ENCODE measurements at places on chromosomes 3 and 15.

- no peak for DNase-seq
These were observed 33.0 kb upstream of the LINGO1 start for GRCh38 chr15:77665530-77666295.

DNA sequence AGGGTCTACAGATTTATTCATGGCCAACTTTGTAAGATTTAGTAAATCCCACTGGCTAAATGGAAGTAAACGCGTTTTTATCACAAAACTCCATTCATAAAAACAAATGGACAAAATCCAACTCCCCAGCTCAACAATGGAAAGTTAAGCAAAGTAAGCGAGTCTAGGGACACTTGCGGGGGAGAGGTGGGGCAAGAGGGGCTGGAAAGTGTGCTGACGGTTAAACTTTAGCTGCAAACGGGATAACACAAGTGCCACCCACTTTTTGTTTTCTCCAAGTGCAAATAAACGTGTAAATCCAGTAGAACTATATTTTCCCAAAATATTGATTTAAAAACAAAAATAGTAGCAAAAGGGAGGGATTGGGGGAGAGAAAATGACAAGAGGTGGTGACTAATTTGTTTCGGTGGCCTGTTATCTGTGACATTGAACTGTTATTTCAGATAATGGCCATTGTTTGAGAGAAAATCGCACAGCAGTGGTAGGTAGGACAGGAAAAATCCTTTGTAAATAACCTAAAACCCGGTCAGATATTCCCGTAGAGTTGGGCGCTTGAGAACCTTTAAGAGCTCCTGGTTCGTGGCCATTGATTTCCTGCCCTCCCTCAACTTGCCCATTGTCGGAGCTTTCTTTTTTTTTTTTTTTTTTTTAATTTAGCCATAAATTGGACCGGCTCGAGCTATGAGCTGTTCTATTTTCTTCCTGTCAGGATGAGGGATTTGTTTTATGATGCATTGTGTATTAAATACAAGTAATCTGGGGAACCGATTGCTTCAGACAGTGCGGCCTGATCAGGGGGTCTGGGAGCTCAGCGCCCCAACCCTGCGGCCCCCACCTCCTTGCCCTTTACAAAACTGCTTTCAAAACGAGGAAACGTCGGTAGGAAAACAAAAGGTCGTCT lies 514.8 kb downstream of the MECOM start:
- DNase-seq: no peak

GRCh38 chr15:70856177-70856883 lies 2.4 kb upstream of the LARP6 start:
- DNase-seq: no peak

DNA sequence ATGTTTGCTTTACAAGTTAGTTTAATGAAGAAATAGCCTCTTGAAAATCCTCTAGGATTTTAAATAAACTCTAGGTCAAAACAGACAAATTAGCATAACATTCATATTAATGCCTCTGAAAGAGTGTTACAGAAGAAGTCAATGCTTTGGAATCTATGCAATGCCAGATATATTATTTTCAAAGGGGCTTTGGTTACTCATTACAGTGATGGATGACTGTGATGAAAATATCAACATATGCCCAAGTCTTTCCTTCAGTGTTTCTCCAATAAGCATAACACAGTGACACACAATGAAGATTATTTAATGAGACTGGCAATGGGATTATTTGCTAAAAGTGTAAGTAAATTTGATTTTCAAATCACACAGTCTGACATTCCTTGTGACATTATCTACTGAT lies 1247.2 kb downstream of the ROBO2 start:
- no peak for DNase-seq

DNA sequence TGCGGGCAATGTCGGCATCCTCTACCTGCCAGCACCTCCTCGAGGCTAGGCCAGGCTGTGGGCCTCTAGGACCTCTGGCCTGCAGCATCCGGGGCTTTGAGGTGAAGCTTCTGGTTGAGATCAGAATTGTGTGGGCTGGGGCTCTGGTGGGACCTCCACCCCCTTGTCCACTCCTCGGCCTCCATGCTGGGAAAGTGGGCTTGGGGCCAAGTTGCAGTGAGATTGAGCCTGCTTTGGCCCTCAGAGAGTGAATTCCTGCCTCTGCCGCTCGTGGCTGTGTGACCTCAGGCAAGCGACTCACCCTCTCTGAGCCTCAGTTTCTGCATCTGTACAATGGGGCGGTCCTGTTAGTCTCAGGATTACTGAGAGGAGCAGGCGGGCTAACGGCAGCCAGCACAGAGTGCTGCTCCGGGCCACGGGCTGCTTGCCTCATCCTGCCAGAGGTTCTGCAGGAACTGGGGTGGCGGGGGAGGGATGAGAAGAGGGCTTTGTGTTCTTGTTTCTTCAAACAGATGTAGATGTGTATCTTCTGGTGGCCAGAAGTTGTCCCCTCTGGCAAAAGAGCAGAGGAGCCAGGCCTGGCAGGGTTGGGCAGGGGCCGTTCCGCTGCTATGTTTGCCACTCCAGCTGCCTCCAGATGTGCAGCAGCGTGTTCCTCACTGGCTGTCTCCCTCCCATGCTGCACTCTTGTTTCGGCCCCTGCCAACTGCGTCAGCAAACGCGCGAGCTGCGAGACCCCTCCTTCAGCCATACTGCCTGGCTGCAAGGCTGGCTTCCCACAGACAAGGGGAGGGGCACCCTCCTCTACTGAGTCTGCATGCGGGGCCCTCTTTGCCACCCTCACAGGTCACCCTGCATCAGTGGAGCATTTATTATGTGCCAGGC lies 33.7 kb downstream of the FBLN2 start:
- no peak for DNase-seq

- DNase-seq: no peak
These were observed 203.5 kb downstream of the MECOM start for GRCh38 chr3:169460035-169460434.

DNA sequence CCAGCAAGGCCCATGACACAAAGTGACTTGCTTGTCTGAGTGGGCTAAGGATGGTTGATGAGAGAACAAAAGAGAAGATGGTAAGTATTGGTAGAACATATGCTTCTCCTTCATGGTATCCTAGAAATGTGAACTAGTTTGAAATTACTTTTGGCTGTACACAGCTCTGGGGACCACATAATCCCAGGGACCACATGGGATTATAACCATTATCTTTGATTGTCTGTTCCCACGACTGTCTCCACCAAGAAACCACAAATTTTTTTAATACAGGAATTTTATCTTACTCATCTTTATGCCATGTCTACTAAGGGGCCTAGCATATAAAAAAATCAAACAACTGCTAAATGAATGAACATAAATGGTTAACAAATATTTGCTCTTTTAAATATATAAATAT lies 155.3 kb upstream of the PRICKLE2 start:
- no peak for DNase-seq

DNA sequence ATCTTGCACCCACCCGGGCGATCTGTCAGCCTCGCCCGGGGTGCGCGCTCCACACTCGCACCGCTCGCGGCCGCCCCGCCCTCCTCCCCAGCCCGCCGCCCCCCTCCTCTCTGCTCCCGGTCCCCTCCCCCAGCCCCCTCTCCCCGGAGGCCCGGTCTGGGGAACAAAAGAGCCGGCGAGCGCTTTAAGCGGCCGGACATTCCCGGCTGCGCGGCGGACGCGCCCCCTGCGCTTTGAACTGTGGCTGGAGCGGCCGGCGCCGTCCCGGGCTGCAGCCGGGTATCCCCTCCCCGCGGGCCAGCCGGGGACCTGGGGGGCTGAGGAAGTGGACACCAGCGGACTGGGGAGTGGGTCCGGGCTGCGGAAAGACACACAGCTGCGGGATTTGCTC lies at the start of gene IGDCC3:
Gene IGDCC3 (minus strand): TSS at position 27 of the 391 bp plus-strand sequence. CDS start 214 bp downstream, outside the sequence.
- no peak for DNase-seq

- no peak for DNase-seq
These were observed 25.6 kb upstream of the MAP3K13 start for GRCh38 chr3:185337231-185337816.

GRCh38 chr15:49247556-49248110 lies 77.6 kb downstream of the GALK2 start:
- no peak for DNase-seq

DNA sequence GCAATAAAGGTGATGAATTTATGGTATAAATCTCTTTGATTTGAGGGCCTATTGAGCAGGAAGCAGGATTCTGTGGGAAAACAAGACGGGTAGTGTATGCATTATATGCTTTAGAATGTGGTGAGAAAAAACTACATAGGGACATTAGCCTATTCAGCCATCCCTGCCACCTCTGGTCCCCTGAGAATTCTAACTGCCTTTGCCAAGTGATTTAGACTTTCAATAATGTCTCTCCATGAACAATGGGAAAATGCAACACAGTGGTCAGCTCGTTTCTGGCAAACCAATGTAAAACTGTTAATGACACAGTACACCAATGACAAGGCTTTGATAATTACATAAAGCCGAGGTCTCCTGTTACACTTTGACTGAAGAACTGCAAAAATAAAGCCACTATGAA lies 314.7 kb upstream of the CNTN4 start:
- DNase-seq: no peak

- DNase-seq: no peak
These were observed 46.6 kb upstream of the TNIK start for GRCh38 chr3:171506743-171507319.

- DNase-seq: no peak
These were observed 32.9 kb upstream of the BLM start for GRCh38 chr15:90684281-90684680.

DNA sequence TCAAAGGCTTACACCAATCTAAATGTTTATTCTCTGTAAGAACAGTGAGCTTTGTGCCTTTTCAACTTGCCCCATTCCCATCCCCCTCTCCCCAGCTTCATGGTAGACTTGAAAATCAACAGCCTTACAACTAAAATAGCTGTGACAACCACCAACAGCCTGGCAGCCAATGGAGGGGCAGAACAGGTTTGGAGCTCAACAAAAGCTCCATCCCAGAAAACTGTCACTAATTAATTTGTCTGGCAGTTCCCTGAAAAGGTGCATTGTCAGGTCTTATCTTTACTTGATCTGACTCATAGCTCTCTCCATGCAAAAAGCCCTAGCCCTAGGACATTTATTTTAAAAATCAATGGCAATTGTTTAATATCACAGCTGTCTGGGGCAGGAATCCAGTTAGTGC lies 22.6 kb downstream of the MTHFS start:
- DNase-seq: no peak

GRCh38 chr15:77984446-77984861 lies 93.1 kb downstream of the TBC1D2B start:
- no peak for DNase-seq

DNA sequence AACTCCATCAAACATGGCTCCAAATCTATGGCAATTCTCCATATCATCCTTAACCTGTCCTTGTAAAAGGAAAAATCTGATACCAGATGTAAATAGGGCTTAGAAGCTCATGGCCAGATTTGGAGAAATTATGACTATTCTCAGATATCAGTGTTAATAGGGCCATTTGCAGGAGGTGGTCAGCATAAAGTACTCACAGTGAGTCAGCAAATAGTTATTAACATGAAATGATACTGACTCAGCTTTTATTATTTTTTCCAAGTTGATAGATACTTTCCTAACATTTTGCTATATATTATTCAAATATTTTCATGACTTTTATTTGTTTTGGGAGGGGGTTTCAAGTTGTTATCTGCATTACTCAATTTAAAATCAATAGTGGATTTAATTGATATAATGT lies 255.8 kb downstream of the MFSD1 start:
- no peak for DNase-seq

DNA sequence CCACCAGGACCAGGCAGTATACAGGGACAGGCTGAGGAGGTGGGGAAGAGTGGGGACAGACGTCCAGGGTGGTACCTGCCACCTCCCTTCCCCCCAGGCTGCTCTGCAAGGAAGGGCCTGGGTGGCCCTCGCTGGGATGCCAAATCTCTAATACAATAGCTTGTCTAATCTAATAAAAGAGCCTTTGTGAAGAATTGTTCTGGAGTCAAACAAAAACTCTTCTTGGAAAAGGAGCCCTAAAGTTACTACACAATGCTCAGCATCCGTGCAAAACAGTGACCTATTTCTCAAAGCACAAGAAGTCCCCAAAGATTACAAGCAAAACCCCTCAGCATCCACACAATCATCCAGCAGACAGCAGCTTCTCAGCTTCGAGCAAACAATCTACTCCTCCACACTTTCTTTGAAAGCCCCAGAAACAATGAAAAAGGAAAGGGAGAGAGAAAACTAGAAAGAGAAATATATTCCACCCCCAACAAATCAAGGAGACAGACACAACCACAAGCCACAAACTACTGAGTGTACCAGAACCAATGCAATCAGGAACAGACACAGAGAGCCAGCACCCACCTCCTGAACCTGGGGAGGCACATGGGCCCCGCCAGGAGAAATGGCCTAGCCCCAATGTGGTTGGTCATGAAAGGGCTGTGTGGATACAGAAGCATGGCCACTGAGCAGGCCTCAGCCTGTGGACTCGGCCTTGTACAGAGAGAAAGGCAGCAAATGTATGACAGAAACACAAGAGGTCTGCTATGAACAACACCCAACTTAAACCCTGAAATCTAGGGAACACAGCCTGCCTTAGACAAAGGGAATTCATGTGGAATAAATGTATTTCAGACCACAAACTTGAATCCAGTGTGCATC lies 177.1 kb upstream of the CHRNA7 start:
- no peak for DNase-seq

DNA sequence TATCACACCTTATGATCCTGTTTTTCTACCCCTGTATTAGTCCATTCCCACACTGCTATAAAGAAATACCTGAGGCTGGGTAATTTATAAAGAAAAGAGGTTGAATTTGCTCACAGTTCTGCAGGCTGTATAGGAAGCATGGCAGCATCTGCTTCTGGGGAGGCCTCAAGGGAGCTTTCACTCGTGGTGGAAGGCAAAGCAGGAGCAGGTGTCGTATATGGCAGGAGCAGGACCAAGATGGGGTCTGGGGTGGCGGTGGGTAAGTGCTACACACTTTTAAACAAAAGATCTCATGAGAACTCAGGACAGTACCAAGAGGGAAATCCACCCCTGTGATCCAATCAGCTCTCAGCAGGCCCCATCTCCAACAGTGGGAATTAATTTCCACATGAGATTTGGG lies 15.4 kb upstream of the SCAP start:
- DNase-seq: no peak

- DNase-seq: no peak
These were observed 19.1 kb downstream of the LRRC2 start for GRCh38 chr3:46546896-46547440.

- DNase-seq: peak; percentile 49
These were observed 620 bp downstream of the ABHD5 start for GRCh38 chr3:43691120-43691995.

DNA sequence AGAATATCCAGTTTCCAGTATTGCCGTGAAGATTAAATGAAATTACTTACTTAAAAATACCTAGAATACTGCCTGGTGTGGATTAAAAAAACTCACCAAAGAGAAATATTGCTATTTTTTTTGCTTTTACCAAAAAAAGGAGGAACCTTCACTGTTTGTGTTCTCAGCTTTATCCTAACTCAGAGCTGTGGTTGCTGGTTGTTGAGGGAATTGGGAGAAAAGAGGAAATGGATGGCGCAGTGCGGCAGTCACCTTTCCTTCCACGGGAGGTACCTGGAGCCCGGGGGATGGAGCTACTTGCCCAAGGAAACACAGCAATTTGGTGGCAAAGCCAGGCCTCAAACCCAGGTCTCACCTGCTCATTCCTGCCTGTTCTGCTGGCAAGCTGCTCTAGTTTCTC lies 270.3 kb downstream of the RPLP1 start:
- no peak for DNase-seq
